ENCODE measurements at places on chromosomes 16 and 17.

- DNase-seq = no peak
These were observed 38.7 kb downstream of the ESRP2 start for GRCh38 chr16:68197250-68197649.

DNA sequence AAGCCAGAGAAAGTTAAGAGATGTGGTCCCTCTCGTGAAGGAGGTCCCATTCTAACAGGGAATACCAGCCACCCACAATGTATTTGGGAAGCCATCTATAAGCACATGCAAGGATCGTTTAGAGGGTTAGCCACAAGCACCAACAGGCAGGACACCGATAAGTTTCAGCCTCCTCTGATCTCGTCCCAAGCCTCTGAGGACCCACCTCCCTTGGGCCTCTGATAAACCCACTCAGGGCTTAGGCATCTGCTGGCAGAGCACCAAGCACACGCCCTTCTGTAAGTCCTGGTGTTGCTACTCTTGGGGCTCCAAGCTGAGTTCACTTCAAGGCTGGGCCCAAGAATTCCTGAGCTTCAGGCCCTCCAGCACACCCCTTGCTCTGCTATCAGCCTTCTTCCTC, 5.4 kb upstream of the PNPO start:
- no peak for DNase-seq

DNA sequence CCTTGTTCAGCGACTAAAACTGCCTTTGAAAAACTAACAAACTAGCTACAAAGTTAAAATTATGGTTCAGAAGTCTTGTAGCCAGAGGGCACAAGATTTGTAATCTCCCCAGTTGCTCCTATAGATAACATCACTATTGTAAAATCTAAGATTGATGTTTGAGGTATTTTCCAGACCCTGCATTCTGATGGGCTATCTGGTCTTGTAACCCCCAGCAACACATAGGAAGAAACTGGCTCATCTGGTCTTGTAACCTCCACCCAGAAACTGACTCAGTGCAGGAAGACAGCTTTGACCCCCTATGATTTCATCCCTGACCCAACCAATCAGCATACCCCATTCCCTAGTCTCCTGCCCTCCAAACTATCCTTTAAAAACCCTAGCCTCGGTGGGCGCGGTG, 12.3 kb upstream of the CHCT1 start:
- DNase-seq = no peak

DNA sequence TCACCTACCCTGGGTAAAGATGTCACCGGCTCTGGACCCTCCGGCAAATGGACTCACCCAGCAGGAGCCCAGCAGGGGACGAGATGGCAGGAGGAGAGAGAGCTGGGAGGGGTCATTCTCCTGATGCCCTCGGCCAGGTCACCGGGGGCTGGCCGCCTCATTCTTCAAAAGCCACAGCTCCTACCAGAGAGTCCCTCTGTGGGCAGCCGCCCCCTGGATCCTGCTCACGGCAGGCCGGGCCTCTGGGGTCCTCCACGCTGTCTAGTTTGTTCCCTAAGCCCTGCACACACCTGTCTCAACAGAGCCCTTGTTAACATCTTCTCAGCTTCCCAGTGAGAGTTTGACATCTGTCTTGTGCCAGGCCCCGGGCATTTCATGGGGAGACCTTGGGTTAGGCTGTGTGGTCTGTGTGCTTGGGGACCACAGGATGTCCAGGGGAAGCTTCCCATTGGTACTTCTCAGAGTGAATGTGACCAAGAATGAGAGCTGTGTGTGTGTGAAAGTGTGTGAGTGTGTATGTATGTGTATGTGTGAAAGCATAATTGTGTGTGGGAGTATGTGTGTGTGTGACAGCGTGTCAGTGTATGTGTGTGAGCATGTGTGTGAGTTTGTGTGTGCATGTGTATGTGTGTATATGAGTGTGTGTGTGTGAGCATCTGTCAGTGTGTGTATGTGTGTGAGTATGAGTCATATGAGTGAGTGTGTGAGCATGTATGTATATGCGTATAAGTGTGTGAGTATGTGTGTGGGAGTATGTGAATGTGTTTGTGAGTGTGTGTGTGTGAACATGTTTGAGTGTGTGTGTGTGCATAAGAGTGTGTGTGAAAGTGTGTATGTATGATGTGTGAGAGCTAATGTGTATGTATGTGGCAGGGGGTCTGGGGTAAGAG, 65.5 kb upstream of the BCO1 start:
- no peak for DNase-seq

DNA sequence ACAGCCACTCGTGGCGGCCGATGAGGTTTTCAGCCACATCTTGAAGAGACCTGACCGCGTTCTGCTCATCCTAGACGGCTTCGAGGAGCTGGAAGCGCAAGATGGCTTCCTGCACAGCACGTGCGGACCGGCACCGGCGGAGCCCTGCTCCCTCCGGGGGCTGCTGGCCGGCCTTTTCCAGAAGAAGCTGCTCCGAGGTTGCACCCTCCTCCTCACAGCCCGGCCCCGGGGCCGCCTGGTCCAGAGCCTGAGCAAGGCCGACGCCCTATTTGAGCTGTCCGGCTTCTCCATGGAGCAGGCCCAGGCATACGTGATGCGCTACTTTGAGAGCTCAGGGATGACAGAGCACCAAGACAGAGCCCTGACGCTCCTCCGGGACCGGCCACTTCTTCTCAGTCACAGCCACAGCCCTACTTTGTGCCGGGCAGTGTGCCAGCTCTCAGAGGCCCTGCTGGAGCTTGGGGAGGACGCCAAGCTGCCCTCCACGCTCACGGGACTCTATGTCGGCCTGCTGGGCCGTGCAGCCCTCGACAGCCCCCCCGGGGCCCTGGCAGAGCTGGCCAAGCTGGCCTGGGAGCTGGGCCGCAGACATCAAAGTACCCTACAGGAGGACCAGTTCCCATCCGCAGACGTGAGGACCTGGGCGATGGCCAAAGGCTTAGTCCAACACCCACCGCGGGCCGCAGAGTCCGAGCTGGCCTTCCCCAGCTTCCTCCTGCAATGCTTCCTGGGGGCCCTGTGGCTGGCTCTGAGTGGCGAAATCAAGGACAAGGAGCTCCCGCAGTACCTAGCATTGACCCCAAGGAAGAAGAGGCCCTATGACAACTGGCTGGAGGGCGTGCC, 30.1 kb downstream of the CIITA start:
- no peak for DNase-seq

DNA sequence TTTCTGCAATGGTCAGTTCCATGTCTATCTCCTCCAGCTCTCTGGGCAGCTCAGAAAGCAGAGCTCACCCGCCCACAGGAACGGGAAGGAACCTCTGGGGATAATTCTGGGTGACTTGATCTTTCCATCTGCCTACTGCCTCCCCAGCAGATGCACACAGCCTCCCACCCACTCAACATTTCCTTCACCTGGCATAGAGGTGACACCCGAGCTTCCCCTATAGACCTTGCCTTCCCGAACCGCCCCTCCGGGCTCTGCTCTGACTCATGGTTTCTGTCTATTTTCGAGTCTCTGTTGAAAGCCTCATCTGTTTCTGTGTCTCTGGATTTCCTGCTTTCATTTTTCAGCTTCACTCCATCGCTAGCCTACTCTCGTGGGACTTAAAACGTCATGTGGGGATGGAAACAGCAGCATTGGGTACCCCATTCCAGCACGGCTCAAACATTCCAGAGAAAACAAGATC, 11.4 kb downstream of the GGA3 start:
- DNase-seq = no peak

- DNase-seq = no peak
These were observed 28.5 kb upstream of the VAT1L start for GRCh38 chr16:77759821-77760220.

DNA sequence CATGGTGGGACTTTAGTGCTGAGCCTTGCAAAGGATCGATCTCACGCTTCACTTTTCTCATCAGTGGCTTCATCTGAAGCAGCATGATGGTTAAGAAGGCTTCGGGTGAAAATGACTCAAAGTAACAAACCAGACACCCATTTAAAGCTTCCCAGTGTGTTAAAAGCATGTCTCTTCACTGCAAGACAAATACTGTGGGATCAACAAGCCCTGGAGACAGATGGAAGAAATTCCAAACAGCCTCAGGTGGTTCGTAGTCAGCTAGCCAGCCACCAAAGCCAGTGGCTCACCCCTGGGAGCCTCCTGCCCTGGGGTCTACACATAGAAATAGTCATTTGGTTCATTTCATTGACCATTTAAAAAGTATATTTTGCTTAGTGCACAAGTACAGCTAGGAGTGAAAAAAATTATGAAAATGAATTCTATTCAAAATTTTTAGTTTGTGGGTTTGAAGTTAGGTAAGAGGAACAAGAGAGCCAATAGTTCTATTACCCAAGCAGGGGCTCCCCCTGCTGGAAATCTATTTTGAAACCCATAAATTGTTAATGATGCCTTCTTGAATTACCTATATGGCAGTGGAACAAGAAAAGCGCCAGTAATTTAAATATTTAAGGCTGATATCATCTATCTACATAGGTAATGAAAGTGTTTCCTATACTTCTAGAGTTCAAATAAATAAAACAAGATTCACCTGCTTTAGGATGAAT, 51.6 kb downstream of the PMP22 start:
- no peak for DNase-seq

DNA sequence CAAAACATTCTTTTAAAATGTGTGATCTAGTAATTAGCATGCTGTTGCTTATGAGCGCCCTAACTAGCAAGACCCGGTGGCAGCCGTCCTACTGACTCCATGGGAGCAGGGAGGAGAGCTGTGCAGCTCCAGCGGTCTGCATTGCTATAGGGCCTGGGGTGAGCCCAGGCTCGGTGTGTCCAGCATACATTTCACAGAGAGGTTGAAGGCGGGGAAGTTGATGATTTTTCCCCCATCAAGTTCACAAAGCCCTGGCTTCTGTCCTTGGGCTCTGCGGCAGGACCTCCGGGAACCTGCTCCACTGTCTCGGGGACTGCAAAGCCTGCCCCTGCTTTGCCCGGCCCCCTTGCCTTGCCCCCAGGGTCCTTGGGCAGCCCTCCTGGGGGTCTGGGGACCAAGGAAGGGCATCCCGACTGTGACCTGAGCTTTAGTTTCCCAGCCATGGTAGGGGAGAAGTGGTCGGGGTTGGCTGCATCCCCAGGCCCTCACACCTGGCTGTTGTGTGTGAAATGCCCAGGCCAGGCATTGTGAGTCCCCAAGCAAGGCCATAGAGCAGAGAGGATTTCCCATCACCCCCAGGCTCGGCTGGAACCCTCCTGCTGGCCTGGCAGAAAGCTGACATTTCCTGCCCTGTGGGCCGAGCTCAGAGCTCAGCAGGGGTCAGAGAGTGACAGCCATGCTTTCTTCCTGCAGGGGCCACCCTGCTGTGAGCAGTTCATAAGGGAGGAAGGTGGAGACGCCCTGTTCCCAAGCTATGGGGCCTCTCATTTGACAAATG, 24.8 kb downstream of the KCNJ12 start:
- DNase-seq = no peak

- DNase-seq = no peak
These were observed 265.3 kb downstream of the SEC14L1 start for GRCh38 chr17:77405867-77406732.

DNA sequence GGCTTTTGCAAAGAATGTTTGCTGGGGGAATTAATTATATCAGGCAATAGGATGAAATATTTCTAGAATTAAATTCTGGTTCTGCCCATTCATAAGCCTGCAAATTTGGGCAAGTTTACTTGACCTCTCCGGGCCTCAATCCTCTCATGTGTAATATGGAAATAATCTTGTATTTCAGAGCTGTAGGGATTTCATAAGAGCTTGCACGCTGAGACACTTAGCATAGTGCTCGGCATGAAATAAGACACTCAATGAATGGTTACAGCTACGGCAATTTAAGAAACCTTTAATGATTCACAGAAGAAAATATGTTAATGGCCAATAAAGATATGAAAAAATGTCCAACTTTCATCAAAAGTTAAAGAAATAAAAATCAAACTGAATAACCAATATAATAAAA, 40.6 kb upstream of the PITPNM3 start:
- DNase-seq = no peak

GRCh38 chr16:1089822-1090619, 6.0 kb downstream of the C1QTNF8 start:
- no peak for DNase-seq

DNA sequence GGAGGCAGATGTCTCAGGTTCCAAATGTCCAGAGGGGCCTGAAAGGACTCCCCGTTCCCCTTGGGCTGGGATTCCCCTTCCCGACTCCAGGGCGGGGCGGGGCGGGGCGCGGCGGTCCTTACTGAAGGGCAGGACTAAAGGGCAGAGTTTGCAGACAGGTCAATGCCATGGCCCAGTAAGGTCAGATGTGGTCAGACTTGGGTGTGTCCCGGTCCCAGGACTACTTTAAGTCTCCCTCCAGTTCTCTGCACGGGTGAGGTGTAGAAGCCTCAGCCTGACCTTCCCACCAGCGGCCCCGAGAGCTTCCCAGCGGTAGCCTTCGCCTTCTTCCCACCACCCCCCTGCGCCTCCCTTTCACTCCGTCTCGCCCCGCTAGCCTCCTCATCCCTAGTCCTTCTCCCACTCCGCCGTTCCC, 532 bp downstream of the KDM6B start:
- peak; percentile 92 for DNase-seq

- no peak for DNase-seq
These were observed 93.0 kb upstream of the HLF start for GRCh38 chr17:55171634-55172328.

GRCh38 chr16:47197536-47198179, 53.9 kb upstream of the NETO2 start:
- no peak for DNase-seq

- DNase-seq = no peak
These were observed 28.9 kb upstream of the BCAR1 start for GRCh38 chr16:75280331-75280804.

DNA sequence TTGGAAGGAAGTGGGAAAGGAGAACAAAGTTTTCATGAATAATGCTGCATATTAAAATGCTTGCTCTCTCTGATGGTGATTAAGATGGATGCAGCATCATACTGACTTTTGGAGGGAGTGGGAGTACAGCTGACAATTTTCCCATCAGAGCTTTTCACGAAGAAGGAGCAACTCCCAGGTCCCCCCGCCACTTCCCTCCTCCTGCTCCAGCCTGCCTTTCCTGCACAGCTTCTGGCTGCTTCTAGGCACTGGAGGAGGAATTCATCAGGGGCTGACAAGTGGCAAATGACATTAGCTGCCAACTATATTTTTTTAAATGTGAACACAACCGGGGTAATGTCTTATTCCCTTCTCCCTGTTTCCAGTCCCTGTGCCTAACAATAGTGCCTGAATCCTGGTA, 477.9 kb downstream of the SHISA9 start:
- no peak for DNase-seq

GRCh38 chr17:76496464-76496863, 4.8 kb downstream of the RHBDF2 start:
- no peak for DNase-seq

GRCh38 chr16:19882186-19882585, 2.5 kb downstream of the GPRC5B start:
- DNase-seq = no peak

Measured in suprapubic skin (tissue), 4 donors.